ENCODE measurements at places on chromosomes 4 and X. TPM values are rescaled to one million over a fixed set of nuclear protein-coding genes. Genes with fewer than 3 reads are reported as not detected.

The FIP1L1 gene
- total RNA-seq: 56.8 TPM

The ENPP6 gene
- not detected for total RNA-seq

The DGKK gene
- total RNA-seq: not detected

The RUFY3 gene
- total RNA-seq: 291 TPM

The TLR8 gene
- total RNA-seq: not detected

The TEX13C gene
- total RNA-seq: not detected

The SOWAHD gene
- total RNA-seq: not detected

The TACR3 gene
- total RNA-seq: 0.20 TPM

The TSPAN6 gene
- total RNA-seq: 25.7 TPM

The SMARCA1 gene
- 55.7 TPM for total RNA-seq

The PDGFRA gene
- 14.1 TPM for total RNA-seq

The BRS3 gene
- not detected for total RNA-seq

The PGAM4 gene
- total RNA-seq: not detected

The AFF2 gene
- 12.2 TPM for total RNA-seq

The SULT1B1 gene
- 0.10 TPM for total RNA-seq

The MBTPS2 gene
- 22.3 TPM for total RNA-seq

The SOWAHB gene
- 0.17 TPM for total RNA-seq

The RNF212 gene
- total RNA-seq: 11.1 TPM

The TMSB15C gene
- 30.1 TPM for total RNA-seq

All from glutamatergic neuron (in vitro differentiated cells).